ENCODE measurements at places on chromosomes 7 and 10. TPM values are rescaled to one million over a fixed set of nuclear protein-coding genes. Genes with fewer than 3 reads are reported as not detected.

The TEX47 gene
- total RNA-seq, result not detected

The TRIM50 gene
- not detected for total RNA-seq

The TFPI2 gene
- not detected for total RNA-seq

The ABCC2 gene
- total RNA-seq, result 1.3 TPM

The NRG3 gene
- total RNA-seq, result not detected

The AGAP4 gene
- total RNA-seq, result 29.4 TPM

The PLAC9 gene
- total RNA-seq, result not detected

The WNT8B gene
- total RNA-seq, result 0.40 TPM

The GPR15LG gene
- not detected for total RNA-seq

GRCh38 chr7:110830778-110831177, 260.1 kb upstream of the LRRN3 start:
- H3K36me3 ChIP-seq, result peaks cover 4% of the 10 kb centered on the region
- no peak for DNase-seq
- no peaks in the 10 kb centered on the region for H3K27me3 ChIP-seq
- peaks cover 14% of the 10 kb centered on the region for H3K4me1 ChIP-seq

- no peaks in the 10 kb centered on the region for H3K4me1 ChIP-seq
- peaks cover 11% of the 10 kb centered on the region for H3K27me3 ChIP-seq
- no peaks in the 10 kb centered on the region for H3K36me3 ChIP-seq
- no peak for DNase-seq
- H3K27ac ChIP-seq, result no peak overlapping the region
These were observed 352.7 kb downstream of the CXCL12 start for GRCh38 chr10:44032216-44032615.

DNA sequence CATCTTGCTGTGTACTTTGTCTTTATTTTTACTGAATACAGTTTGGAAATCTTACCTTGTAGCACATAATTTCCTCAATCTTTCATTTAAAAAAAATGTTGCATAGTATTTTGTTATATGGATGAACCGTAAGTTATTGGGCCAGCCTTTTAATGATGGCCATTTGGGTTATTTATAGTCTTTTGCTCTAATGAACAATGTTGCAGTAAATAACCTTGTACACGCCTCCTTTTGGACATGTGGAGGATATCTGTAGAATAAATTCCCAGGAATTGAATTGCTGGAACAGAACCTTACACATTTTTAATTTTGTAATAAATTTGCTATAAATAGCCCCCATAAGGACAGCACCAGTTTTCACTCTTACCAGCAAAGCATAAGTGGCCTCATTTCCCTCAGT, 12.7 kb upstream of the PRF1 start:
- H3K36me3 ChIP-seq, result no peaks in the 10 kb centered on the region
- H3K4me3 ChIP-seq, result no peak overlapping the region

- H3K27ac ChIP-seq, result no peak overlapping the region
- no peak overlapping the region for H3K4me3 ChIP-seq
- H3K36me3 ChIP-seq, result no peaks in the 10 kb centered on the region
- no peak for DNase-seq
- no peaks in the 10 kb centered on the region for H3K4me1 ChIP-seq
These were observed 43.0 kb downstream of the ADCY1 start for GRCh38 chr7:45617166-45617565.

DNA sequence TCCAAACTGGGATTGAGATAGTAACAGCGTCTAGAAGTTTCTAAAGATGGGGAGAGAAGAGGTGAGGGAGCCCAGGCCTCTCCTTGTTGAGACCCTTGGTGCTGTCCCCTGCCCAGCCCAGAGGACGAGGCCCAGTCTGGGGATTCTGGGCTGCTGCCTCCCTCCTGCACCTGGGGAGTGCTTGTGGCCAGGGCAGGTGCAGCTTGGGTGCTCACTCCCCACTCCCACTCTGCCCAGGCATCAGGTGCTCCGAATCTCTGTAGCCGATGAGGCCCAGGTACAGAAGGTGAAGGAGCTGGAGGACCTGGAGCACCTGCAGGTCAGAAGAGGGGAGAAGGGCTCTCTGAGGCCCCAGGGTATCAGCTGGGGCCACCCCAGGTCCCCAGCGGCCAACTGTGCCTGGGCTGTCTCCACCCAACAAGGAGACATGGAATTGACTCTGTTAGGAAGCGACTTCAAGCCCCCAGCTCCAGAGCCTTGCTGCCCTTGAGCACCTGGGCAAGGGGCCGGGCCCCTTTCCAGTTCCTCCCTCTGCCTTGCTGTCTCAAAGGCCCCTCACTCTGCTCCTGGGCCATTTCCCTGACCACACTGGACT, 664 bp downstream of the CPA1 start:
- H3K4me3 ChIP-seq, result no peak overlapping the region
- no peaks in the 10 kb centered on the region for H3K4me1 ChIP-seq
- DNase-seq, result no peak

DNA sequence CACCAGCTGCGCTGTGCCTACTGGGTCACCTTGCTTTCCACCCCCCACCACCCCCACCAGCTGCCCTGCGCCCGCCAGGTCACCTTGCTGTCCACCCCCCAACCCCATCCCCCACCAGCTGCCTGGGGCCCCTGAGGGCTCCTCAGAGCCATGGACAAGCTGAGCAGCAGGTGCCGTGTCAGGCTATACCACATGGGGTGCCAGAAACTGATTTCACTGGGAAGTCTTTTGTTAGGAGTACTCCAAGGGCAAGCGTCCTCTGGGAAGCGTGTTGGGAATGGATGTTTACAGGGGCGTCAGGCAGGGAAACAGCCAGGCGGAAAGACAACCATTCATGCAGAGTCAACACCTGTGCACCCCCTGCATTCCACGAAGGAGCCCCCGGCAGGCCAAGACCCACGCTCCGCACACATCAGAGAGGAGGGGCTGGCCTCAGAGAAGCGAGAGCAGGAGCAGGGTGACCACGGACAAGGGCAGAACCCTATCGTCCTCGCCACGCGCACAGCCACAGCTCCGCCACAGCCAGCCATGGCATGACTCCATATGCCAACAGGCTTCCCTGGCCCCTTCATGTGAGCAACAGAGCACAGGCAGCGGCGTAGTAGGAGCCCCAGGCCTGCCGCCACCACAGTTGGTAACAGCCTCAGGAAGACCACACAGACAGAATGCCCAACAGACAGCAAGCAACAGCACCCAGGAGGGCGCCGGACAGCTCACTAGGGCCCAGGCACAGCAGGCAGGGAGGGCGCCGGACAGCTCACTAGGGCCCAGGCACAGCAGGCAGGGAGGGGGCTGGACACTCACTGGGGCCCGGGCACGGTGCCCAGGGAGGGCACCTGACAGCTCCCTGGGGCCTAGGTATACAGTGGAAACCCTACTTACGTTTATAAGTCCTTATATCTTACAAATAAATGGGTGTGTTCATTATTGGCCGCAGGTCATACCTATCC, 180.8 kb downstream of the MAD1L1 start:
- H3K27me3 ChIP-seq, result no peaks in the 10 kb centered on the region
- no peak for DNase-seq
- H3K4me1 ChIP-seq, result peaks cover 10% of the 10 kb centered on the region
- no peak overlapping the region for H3K27ac ChIP-seq
- no peak overlapping the region for H3K4me3 ChIP-seq

DNA sequence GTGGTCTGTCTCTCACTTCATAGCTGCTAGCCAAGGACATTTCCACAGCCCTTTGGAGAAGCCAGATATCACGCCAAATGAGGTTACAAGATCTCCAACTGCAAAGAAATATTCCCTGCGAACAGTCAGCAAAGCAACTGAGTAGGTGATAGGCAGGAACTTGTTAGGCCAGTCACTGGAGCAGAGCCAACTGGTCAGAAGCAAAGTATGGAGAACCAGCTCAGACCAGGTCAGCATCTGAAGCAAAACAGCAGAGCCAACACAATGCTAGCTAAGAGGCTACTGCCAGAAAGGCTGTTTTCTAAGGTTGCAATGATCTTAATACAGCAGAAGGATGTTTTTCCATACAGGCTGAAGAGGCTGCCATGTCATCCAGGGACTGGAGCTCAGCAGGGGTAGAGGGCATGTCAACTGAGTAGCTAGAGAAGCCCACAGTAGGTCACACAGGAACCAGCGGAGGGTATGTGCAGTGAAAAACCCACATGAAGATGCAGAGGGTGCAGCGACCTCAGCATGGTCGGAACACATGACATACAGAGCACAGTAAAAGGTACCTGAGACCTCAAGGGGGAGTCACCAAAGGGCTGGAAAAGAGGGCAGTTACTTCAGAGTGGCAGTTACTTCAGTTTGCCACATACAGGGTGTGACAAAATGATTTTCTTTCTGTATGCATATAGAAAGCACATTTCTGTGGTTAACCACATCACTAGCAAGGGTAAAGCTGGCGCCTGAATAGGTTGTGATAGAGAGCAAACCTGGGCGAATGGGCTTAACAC, 8.9 kb downstream of the SEC31B start:
- H3K27ac ChIP-seq, result peak overlapping the region; percentile 93
- peak overlapping the region; percentile 49 for H3K4me3 ChIP-seq
- DNase-seq, result peak; percentile 89
- H3K4me1 ChIP-seq, result peaks cover 84% of the 10 kb centered on the region
- H3K36me3 ChIP-seq, result peaks cover 54% of the 10 kb centered on the region

DNA sequence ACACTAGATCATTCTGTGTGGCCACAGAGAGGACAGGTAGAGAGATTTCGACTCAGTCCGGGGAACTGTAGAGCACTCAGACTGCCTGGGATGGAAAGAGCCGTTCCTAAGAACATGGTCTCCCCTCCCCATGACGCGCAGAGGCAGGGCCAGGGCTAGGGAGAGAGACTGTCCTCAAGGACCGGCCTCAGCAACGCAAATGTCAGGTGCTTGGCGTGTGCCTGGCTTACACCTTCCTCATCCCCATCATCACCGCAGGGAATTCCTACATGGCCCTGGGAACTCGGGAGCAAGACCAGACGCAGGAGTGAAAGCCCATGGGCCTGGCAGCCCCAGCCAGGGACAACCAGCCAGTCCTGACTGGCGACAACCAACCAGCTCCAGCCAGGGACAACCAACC, 55.6 kb downstream of the PROSER2 start:
- H3K36me3 ChIP-seq, result no peaks in the 10 kb centered on the region
- H3K4me1 ChIP-seq, result peaks cover 16% of the 10 kb centered on the region
- no peak overlapping the region for H3K4me3 ChIP-seq
- no peak for DNase-seq

DNA sequence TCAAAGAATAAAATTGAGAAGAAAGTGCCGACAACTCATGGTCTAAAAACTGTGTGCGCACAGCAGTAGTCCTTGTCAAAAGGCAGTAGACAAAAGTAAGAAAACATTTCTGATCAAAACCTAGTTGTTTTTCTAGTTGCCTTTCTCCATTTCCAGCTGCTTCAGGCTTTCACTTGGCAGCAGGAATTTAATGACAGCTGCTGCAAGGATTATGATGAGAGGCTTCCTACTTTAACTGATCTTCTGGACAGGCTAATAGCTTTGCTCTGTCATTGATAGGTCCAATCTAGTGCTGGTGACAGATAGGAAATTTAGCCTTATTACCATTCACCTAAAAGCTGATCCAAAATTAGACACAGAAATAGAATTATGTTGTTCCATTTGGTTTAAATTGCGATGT, 110.7 kb upstream of the SEMA3C start:
- no peak for DNase-seq
- no peaks in the 10 kb centered on the region for H3K36me3 ChIP-seq
- no peak overlapping the region for H3K27ac ChIP-seq
- no peaks in the 10 kb centered on the region for H3K4me1 ChIP-seq
- no peak overlapping the region for H3K4me3 ChIP-seq

DNA sequence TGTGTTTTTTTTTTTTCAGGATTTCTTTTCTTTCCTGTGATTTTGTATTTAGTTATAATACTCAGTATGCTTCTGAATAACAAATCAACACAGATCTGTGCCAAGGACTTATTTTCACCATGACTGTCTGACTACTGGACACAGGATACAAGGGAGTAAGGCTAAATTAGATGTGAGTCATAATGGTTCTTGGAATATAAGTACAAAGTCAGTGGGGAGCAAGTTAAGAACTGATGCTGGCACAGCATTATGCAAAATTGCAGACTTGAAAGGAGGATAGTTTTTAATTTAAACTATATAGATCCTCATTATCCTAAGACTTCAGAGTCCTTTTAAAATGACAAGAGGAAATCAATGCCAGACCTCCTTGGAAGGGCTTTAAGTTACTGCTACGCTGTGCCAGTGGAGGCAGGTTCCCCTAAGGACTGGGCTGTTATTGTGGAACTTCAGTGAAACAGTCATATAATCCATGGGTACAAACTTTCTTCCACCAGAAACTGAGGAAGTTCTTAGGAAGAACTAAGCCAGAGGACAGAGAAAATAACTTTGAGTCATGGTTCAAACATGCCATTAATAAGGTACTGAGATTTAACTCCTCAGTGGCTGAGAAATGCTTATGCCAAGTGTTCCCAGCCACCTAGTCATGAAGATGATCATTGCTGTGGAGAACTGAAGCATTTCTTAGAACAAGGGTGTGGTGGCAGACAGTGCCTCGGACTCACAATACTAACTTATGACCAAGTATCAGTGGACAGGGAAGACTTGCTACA, 531.2 kb downstream of the HTR7 start:
- no peaks in the 10 kb centered on the region for H3K4me1 ChIP-seq
- H3K27me3 ChIP-seq, result no peaks in the 10 kb centered on the region
- no peaks in the 10 kb centered on the region for H3K36me3 ChIP-seq
- no peak overlapping the region for H3K4me3 ChIP-seq
- DNase-seq, result no peak

DNA sequence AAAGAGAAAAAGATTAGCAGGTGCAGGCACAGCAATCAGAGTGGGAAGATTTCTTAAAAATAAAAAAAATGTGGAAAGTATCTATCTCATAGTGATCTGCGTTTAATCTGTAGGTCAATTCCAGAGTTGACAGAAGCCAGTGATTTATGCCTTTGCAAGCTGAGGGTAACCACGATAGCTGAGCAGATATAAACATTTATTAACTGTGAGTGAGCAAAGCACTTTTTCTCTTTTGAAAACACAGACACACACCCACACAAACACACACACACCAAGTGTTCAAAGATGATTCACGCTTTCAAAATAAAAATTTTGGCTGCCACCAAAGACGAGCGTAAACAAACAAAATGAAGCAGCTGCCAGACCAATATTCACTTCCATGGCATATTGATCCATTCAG, 243.2 kb upstream of the SLC26A5 start:
- no peaks in the 10 kb centered on the region for H3K27me3 ChIP-seq
- DNase-seq, result no peak
- H3K36me3 ChIP-seq, result no peaks in the 10 kb centered on the region
- no peak overlapping the region for H3K27ac ChIP-seq
- H3K4me3 ChIP-seq, result no peak overlapping the region
- no peaks in the 10 kb centered on the region for H3K4me1 ChIP-seq

Measured in activated CD4-positive, alpha-beta T cell treated with anti-CD3 and anti-CD28 coated beads, Interleukin-2, amount 10 ng/mL, durations not matched to agents 7 days and 5 days (primary cell).